Effector CD8-positive, alpha-beta T cell (primary cell): ENCODE measurements at places on chromosomes 16 and 17.

DNA sequence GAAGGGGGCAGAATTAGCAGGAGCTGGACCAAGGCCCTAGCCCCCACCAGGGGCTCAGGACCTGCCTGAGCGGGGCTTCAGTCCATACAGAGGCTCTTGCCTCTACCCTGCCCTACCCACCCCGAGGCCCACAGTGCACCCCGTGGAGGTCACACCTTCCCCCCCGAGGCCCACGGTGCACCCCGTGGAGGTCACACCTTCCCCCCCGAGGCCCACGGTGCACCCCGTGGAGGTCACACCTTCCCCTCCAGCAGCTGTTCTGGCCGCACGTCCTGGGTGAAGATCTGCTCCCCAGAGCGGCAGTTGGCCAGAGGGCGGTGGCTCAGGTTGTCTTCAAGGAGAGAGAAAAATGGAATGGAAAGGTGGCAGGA lies 11.4 kb downstream of the CASKIN2 start:
- no peak for DNase-seq

DNA sequence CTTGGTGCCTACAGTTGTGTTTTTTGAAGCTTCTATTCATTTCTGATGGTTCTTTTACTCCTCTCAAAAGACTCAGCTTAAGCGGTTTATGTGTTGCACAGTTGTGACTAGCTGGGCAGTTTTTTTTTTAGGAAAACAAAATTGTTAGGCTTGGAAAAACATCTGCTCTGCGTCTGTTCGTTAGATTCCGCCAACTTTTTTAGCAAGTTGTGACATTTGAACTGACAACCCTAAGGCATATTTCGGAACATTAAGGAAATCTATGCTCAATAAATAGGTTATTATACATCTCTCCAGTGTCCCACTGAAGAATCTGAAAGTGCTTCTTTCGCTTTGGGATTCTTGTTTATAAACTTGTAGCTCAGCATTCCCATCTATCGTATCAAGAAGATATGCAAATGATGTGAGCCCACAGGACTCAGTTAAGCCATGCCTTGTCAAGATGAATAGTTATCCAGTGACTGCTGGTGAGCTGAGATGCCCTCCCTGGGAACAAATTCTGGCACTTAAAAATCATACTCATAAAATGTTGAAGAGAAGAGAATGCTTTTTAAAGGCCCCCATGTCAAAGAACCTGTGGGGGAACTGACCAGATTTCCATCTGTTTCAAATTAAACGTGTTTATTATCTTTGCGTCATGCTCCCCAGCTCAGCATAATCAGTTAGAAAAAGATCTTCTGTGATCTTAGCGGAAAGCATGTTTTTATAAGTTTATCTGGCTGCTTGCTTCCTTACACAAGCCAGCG lies 109.0 kb upstream of the FAM20A start:
- DNase-seq = no peak

DNA sequence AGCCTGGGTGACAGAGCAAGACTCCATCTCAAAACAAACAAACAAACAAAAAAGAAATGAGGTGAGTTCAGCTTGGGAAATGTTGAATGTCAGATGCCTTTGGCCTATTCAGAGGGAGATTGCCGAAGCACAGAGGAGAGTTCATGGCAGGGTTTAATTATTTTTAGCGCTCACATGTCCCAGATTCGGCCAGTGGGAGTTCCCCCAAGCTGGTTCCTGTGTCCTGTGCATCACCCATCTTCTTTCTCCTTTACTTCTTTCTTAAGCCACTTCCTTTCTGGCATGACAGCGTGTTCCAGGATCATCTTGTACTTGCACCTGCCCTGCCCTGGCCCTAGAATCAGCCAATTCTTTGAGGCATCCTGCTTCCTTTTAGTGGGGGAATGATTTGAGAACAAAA lies 9.2 kb downstream of the MPV17L start:
- no peak for DNase-seq

GRCh38 chr16:25177831-25178688 lies 38.7 kb upstream of the AQP8 start:
- no peak for DNase-seq

DNA sequence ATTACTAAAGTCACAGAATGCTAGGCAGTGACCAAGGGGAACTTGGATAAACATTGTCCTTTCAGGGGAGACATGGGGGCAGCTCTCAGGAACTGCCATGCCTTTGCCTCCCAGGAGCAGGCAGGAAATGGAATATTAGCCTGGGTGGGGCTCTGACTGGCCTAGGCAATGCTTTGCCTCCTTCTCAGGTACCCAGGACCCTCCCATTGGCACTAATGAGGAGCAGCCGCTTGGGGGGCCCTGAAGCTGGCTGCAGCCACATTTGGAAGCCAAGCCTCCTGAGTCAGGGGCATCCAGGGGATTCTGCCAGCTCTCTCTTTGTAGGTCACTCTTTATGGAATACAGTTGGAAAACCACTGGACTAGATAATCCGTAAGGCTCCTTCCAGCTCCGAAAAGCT lies 5.5 kb downstream of the CPSF4L start:
- DNase-seq = no peak

GRCh38 chr16:27240948-27241531 lies 27.5 kb downstream of the NSMCE1 start:
- DNase-seq = no peak
